ENCODE measurements at places on chromosomes 16 and 17.

DNA sequence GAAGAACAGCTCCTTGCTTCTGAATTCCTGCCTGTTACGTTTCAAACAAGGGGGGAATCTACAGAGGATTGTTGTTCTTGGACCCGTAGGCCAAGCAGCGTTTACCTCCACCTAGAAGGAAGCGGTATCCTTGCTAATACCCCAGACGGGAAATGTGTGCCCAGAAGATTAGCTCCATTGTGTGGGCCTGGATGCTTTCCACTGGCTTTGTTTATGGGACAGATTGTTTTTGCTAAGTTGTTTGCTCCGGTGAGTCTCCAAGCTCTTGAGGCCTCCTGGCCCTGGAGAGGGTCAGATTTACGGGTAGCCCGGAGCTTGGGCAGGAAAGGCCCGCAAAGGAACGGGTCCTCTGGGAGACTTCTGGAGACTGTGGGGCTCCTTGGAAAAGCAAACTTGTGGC lies 28.4 kb upstream of the MRTFB start:
- no peak for DNase-seq

DNA sequence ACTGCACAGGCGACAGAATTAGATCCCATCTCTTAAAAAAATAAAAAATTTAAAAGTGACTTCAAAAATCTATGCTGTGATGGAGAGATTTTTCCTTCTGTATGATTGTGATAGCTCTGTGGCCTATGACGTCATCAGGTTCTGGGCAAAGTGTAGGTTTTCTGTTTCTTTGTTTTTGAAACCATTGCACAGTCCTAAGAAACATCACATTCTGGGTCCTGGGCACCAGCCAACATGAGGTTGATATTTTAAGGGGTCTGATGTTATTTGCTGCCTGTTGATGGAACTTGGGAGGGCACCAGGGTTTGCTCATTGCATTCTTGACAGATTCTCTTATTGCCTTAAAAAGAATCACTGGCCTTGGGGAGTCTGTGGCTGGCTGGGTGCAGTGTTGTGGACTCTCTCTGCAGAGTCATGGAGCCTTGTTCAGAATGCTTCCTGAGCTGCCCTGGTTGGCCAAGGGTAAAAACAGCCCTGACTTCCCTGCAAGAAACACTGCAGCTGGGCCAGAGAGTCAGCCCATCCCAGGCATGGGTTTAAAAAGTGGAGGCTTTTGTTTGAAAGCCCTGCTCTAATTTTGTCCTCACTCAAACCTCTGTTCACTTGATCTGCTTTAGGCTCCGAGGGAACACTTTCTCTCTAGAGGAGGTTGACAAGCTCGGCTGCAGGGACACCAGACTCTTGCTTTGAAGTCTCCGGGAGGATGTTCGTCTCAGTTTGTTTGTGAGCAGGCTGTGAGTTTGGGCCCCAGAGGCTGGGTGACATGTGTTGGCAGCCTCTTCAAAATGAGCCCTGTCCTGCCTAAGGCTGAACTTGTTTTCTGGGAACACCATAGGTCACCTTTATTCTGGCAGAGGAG lies 10.5 kb upstream of the CYLD start:
- DNase-seq: no peak

DNA sequence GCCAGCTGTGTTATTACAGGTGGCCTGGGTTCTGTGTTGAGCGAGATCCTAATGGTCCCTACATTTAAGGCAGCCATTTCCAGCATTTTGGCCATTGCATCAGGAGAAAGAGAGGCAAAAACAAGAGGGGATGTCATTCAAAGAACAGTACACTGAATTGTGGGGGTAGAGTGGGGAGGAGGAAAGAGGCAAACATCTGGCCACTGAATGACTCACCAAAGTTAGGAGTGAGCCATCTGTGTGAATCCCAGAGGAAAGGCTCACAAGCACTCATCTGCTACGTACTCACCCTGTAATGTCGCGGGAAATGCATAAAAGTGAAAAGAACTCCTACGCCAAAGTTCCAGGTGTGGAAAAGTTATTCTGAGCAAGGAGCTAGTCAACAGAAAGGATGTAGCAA lies 16.7 kb downstream of the KRABD2 start:
- DNase-seq: peak; percentile 65

GRCh38 chr17:42361781-42362186 lies 26.5 kb downstream of the STAT3 start:
- DNase-seq: no peak

- DNase-seq: no peak
Measured at GRCh38 chr17:79956853-79957252, 78.8 kb downstream of the TBC1D16 start.

DNA sequence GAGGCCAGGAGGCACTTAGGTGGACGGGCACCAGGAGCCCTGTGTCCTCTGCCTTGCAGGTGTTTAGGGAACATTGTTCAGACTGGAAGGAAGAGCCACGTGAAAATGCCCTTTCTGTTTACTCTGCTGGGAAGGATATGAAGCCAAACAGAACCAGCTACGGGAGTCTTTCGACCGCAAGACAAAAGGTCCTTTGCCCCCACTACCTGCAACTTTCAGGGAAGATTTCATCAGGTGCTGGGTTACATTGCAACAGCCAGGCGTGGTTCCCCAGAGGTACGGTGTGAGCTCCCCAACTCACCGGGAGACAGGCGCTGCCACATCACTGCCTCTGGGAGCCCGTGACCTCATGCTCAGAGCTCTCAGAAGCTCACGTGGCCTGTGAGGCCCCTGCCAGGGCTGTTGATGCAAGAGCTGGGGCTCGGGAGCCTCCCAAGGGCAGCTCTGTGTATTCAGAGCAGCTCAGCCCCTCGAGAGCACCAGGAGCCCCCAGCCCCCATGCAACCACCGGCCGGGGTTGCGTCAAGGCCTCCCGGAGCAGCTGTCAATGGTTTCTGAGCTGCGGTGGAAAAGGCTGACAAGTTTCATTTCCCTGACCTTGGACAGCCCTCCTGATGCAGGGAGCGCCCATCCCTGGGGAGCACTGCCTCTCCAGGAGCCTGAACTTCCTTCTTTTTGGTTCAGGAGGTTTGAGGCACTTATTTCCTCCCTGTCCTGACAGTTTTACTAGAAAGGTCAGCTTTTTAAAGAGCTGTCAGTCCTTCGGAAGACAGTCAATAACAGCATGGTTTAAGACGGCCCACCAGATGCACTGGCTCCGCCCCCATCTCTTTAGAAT lies 42.1 kb downstream of the TBC1D16 start:
- peak; percentile 94 for DNase-seq

DNA sequence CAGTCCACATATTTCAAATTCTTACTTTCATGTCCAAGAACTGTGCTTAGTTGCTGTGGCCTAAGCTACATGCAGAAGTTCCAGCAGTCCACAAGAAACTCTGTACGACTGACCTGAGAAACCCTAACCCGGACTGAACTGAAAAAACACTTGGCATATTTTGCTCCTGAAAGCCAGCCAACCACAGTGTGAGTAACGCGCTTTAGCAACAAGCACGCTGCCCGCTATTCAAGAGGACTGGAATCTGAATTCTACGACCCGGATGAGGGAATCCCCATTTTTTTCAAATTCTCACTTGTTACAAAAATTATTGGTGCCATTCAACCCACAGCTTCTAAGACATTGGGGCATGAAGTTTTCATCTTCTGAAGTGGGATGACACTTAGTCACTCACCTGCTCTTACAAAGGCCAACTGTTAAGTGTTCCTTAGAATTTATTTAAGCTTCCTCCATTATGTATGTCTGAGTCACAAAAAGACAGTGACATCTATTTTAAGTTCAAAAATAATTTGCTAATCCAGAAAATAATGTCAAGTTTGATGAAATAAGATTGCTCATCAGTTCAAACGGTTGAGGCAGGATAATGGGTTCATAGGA lies 78.7 kb downstream of the CDYL2 start:
- no peak for DNase-seq

- no peak for DNase-seq
Measured at GRCh38 chr17:82385559-82386254, 14.1 kb downstream of the UTS2R start.

GRCh38 chr16:14155572-14156190 lies 84.6 kb downstream of the MRTFB start:
- no peak for DNase-seq

- DNase-seq: peak; percentile 75
Measured at GRCh38 chr17:55433629-55434422, 12.2 kb upstream of the MMD start.

DNA sequence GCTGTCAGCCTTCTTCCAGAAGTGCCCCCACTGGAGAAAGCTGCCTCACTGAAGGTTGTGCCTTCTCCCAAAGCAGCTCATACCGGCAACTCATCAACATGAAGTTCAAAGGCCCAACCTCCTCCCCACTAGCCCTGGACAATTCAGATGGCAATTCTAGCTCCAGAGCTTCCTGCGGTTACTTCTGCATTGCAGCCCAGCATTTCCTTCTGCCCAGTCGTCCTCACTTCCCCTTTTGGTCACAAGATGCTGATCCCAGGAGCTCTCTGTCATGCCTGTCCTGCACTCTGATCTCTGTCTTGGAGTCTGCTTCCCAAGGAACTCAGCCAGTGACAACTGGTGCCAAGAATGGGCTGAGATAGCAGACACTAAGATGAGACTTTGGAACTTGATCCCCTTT lies 178.2 kb upstream of the SOX9 start:
- no peak for DNase-seq

- DNase-seq: peak; percentile 70
Measured at GRCh38 chr16:66728117-66728787, 23.2 kb downstream of the DYNC1LI2 start.

GRCh38 chr16:49875806-49876715 lies 20.1 kb upstream of the ZNF423 start:
- no peak for DNase-seq

GRCh38 chr17:59505610-59506276 lies 59.7 kb upstream of the DHX40 start:
- DNase-seq: no peak

GRCh38 chr16:84730406-84731106 lies 30.8 kb downstream of the USP10 start:
- DNase-seq: peak; percentile 90

GRCh38 chr16:11576427-11577289 lies 10.1 kb downstream of the LITAF start:
- no peak for DNase-seq

DNA sequence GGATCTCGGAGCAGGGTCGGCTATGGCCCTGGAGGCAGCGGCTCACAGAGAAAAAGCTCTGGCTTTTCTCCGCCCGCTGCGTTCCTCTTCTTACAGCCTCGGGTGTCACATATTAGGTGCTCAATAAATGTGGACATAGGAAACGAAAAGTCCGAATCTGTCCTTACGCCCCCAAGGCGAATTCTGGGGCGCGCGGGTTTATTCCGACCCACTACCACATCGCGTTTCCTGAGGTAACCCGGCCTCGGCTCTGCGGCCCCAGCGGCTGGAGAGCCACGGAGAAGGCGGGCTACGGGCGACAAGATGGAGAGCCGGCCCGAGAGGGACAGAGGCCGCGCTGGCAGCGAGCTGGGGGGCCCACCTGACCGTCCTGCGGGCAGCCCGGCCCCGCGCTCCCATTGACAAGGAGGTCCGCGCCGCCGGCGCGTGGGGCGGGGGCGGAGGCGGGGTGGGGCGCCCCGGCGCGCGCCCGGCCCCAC lies 573 bp upstream of the GNAO1 start:
- DNase-seq: no peak

- no peak for DNase-seq
Measured at GRCh38 chr16:87407511-87408112, 15.5 kb downstream of the MAP1LC3B start.

- DNase-seq: no peak
Measured at GRCh38 chr17:29090750-29091605, 48.0 kb downstream of the PIPOX start.

DNA sequence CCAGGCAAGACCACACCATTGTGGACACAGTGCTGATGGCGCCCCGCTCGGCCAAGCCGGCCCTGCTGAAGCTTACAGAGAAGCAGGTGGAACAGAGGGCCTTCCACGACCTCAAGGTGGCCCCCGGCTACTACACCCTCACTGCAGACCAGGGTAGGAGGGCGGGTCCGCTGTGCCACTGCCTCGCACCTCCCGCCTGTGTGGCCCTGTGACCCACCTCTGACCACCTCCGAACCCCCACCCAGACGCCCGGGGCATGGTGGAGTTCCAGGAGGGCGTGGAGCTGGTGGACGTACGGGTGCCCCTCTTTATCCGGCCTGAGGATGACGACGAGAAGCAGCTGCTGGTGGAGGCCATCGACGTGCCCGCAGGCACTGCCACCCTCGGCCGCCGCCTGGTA lies 21.1 kb downstream of the ITGB4 start:
- DNase-seq: no peak

- peak; percentile 86 for DNase-seq
Measured at GRCh38 chr17:4945176-4945943, 3.0 kb downstream of the PFN1 start.

- no peak for DNase-seq
Measured at GRCh38 chr16:85100265-85100664, 12.0 kb downstream of the CIBAR2 start.

Data from fibroblast of the conjunctiva (primary cell).